ENCODE measurements at places on chromosomes 3 and 15. TPM values are rescaled to one million over a fixed set of nuclear protein-coding genes. Genes with fewer than 3 reads are reported as not detected.
A peak's percentile ranks its signal among the peaks of the same experiment; 100 is the strongest.

INSYN1 gene
- not detected for total RNA-seq

LRTM1 gene
- total RNA-seq: not detected

FGF12 gene
- total RNA-seq: not detected

PP2D1 gene
- not detected for total RNA-seq

REC114 gene
- not detected for total RNA-seq

AP3B2 gene
- total RNA-seq: 1.2 TPM

GPR87 gene
- total RNA-seq: not detected

GP9 gene
- total RNA-seq: not detected

DNA sequence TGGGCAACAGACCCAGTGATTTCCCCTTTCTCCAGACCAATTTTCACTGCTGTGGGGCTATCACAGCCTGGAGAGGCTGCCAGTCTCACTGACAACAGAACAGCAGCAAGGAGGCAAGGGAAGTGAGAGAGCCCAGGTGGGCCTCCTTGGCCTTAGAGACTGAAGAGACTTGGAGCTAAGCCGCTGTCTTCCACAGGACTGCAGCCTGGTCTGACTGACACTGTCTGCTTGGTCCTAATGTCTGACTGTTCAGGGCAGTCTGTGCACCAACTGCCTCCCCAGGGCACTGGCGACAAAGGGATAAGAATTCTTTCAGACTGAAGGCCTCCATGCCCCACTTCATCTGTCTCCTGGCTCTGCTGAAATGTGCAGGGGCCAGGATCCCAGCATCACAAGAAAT, 11.5 kb downstream of the POMGNT2 start:
- H3K27ac ChIP-seq: no peak overlapping the region
- H3K36me3 ChIP-seq: no peaks in the 10 kb centered on the region
- H3K4me1 ChIP-seq: no peaks in the 10 kb centered on the region

GRCh38 chr3:174986685-174987084, 127.6 kb downstream of the NAALADL2 start:
- H3K27ac ChIP-seq: no peak overlapping the region
- no peak for DNase-seq
- H3K27me3 ChIP-seq: no peaks in the 10 kb centered on the region
- H3K36me3 ChIP-seq: no peaks in the 10 kb centered on the region

- no peak overlapping the region for H3K27ac ChIP-seq
- H3K4me3 ChIP-seq: no peak overlapping the region
- peaks cover 41% of the 10 kb centered on the region for H3K4me1 ChIP-seq
- no peaks in the 10 kb centered on the region for H3K27me3 ChIP-seq
Observed at GRCh38 chr3:9168241-9168741, 81.2 kb downstream of the SRGAP3 start.

DNA sequence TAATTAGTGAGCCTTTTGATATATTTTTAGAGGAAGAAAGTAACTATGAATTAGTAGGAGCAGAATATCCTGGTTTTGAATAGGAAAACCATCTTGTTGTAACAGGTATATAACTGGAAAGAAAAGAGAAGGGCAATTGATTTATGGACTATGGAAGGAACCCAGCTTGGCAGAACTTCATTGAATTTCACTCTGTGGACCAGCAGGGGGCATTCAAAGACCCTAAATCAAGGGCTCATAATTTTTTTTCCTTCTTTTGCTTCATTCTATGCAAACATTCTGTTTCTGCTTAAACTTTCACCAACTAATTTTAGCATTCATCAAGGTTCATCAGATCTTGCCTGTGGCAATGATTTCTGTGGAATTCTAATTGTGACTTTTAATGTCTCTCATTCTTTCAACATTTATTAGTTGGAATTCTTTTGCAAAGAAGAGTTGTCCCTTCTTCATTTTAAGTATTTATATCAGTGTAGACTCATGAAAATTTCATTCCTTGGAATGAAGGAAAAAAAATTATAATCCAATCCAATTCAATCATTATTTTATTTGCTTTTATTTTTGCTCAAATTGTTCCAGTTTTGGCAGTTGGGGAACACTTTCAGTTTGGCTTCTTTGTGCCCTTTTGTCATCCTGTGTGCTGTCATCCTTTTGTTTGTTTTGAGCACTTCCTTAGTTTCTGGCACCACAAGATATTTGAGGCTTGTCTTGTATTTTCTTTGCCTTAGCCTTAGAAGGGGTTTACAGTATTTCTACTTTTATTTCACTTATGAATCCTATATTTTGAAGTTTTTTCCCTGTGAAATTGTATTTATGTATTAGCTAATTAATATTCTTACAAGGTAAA, 30.4 kb downstream of the NXPE3 start:
- no peak for DNase-seq
- H3K27me3 ChIP-seq: no peaks in the 10 kb centered on the region
- no peak overlapping the region for H3K4me3 ChIP-seq

DNA sequence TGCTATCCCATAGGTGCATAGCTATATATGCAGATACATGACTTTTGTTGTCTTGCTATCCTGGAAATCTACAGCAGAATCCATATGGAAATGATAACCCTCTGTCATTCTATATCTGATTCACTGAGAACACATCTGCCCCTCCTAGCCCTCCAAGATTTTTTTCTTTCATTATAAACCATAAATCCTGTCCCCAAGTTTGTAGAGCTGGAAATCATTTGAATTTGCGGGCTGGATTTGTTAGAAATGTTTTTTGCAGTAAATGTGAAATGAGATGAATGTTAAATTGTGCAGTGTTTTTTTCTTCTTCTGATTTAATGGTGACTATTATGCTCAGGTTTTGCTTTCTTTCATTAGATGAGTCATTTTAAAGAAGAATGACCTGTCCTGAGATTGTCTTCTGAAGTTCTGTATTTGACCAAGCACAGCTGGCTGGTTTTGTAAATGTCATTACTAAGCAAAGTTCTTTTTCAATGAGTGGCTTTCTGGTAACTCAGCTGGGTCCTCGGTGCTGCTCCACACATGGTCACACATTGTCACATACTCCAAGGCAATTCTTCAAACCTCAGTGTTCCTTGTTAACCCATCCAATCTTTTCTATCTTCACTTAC, 25.3 kb upstream of the ABHD17C start:
- no peak overlapping the region for H3K4me3 ChIP-seq
- H3K36me3 ChIP-seq: no peaks in the 10 kb centered on the region
- DNase-seq: no peak
- H3K27ac ChIP-seq: no peak overlapping the region
- H3K4me1 ChIP-seq: no peaks in the 10 kb centered on the region

- no peak overlapping the region for H3K27ac ChIP-seq
- H3K36me3 ChIP-seq: no peaks in the 10 kb centered on the region
- no peak for DNase-seq
- H3K4me1 ChIP-seq: no peaks in the 10 kb centered on the region
Observed at GRCh38 chr15:48574187-48574586, 71.3 kb downstream of the FBN1 start.

DNA sequence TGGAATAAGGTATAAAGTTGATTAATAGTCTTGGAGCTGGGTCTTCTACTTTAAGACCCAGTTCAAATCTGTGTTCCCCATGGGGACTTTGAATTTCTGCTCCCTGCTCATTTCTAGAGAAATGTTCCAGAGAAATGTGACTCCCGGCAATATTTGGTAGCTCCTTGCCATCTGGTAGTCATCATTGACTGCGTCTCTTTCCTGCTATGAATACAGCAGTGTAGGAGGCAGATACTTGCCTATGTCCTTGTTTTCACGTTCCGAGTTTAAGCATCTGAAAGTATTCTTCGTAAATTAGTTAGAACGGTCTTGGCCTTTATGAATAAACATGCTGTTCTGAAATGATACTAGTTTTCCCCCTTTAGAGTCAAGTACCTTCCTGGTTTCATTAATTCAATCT, 352.9 kb downstream of the PTPRG start:
- no peaks in the 10 kb centered on the region for H3K27me3 ChIP-seq
- H3K27ac ChIP-seq: no peak overlapping the region

DNA sequence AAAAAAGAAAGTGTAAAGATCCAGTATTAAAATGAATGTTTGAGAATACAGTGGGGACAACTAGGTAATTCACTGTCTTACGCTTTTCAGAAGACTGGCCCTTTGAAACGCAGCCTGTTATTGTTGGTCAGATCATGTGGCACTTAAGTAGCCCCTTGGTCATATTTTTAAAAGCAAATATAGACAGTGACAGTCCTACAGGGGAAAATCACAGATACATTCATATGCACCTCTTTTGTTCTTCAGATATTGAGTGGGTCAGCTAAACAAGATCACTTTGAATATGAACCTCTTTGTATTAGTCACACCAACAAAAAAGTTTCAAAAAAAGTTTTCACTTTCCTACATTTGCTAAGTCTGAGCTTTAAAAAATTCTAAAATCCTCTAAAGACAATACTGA, 36.0 kb downstream of the TIGIT start:
- H3K4me3 ChIP-seq: no peak overlapping the region
- no peak overlapping the region for H3K27ac ChIP-seq
- peaks cover 7% of the 10 kb centered on the region for H3K4me1 ChIP-seq
- H3K27me3 ChIP-seq: no peaks in the 10 kb centered on the region

- peak; percentile 50 for DNase-seq
- H3K4me1 ChIP-seq: peaks cover 14% of the 10 kb centered on the region
- peak overlapping the region; percentile 82 for H3K27ac ChIP-seq
- H3K36me3 ChIP-seq: no peaks in the 10 kb centered on the region
- peak overlapping the region; percentile 86 for H3K4me3 ChIP-seq
- H3K27me3 ChIP-seq: no peaks in the 10 kb centered on the region
Observed at GRCh38 chr3:122415104-122415744, 638 bp downstream of the WDR5B start.

DNA sequence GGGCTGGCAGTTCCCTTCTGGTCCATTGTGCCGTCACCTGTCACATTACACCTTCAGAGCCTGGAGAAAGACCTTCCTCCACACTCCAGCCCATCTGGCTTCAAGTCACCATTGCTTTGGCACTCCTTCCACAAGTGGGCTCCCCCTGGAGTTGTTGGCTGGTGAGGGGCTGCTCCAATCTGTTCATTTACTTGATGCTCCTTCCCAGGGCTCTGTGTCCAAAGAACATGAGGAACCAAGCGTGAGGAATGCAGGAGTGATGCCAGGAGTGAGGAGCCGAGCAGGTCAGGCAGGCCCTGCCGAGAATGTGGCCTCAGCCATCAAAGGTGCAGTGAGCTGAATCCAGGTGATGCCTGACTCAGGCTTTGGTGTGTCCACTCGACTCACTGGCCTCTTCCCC, 57.2 kb downstream of the OXNAD1 start:
- H3K27me3 ChIP-seq: no peaks in the 10 kb centered on the region
- H3K27ac ChIP-seq: no peak overlapping the region
- no peak for DNase-seq
- H3K36me3 ChIP-seq: peaks cover 32% of the 10 kb centered on the region

- peaks cover 6% of the 10 kb centered on the region for H3K4me1 ChIP-seq
- H3K4me3 ChIP-seq: no peak within 1 kb of the TSS
- H3K36me3 ChIP-seq: no peaks in the 10 kb centered on the region
- H3K27me3 ChIP-seq: peaks cover 12% of the 10 kb centered on the region
- DNase-seq: no peak
Observed at GRCh38 chr3:2098398-2099027, at the start of gene CNTN4. Gene CNTN4, plus strand, starts transcription at chr3:2098866.
